GM13977 (cell line): ENCODE measurements at places on chromosomes 7 and 10.

DNA sequence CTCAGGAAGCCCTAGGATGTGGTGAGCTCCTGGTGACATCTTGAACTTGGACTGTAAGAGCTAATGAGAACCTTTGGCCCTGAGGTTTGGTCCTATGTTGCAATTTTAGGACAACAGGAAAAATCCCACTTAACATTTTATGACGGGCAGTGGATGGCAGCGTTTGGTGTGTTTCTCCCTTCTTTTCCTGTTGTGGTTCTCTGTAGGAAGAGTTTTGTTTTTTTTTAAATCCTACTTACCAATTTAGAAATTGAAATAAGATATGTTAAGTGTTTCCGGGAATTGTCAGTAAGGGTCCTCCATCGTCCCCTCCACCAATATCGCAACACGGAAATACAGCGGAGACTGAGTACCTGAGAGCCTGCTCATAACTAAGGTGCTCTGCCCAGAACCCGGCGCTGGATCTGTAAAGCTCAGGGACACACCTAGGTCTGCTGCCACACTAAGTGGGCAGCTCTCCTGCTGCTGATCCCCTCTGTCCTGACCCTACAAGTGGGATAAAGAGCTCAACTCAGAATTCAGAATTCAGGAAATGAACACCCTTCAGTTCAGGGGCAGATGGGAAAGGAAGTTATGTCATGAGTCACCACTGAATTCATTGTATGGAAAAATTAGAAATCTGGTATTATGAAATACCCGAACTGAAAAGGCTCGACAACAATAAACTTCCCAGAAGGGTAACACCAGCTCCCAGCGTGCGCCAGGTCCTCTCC is 9.1 kb upstream of the PROSER2 start:
- DNase-seq, result no peak

- no peak for DNase-seq
Measured at GRCh38 chr10:87760195-87760905, 57.7 kb downstream of the ATAD1 start.

GRCh38 chr7:107943018-107943417 is 52.0 kb downstream of the DLD start:
- DNase-seq, result no peak

DNA sequence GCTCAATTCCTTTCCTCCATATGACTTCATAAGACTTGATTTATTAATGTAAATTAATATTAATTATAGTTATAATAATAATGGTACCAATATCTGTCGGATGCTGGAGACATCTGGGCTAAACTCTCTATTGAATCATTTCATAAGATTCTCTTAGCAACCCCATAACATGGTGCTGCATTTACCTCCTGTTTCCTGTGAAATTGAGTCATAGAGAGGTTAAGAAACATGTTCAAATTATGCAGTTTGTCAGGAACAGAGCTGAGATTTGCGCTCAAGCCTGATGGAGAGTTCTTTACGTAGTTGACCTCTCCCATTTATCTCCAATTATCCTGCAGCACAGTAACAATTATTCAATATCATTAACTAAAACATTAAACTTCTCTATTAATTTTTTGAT is 621.8 kb upstream of the FZD8 start:
- DNase-seq, result no peak

- DNase-seq, result no peak
Measured at GRCh38 chr7:31256506-31256905, 84.0 kb downstream of the NEUROD6 start.
